Caudate nucleus (tissue), 63 donors: ENCODE measurements at places on chromosomes 13 and 19.

DNA sequence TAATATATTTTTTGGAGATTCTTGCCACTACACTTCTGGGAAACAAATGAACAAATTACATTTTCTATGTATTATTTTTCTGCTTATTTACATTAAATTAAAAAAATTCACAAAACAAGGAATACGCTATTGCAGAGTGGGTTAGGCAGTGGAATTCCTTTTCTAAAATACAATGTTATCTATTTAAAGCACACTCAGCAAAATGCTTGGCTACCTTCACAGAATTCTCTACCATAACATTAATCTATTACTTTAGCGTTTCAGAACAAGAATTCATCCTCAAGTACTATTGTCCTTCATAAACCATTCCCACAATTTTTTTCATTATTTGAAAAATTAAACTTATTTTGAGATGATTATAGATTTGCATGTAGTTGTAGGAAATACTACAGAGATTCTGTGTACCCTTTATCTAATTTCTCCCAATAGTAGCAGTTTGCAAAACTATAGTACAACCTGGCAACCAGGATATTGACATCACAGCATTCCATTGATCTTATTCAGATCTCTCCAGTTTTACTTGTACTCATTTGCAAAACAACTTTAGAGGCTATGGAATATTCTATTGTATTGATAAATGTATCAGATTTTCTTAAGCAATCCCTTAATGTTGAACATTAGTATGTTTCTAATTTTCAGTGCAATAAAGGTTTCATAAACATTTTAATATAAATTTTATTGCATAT lies 120.9 kb downstream of the DLEU7 start:
- DNase-seq, result no peak

- DNase-seq, result no peak
Observed at GRCh38 chr19:49497047-49497788, 984 bp downstream of the RPS11 start.

DNA sequence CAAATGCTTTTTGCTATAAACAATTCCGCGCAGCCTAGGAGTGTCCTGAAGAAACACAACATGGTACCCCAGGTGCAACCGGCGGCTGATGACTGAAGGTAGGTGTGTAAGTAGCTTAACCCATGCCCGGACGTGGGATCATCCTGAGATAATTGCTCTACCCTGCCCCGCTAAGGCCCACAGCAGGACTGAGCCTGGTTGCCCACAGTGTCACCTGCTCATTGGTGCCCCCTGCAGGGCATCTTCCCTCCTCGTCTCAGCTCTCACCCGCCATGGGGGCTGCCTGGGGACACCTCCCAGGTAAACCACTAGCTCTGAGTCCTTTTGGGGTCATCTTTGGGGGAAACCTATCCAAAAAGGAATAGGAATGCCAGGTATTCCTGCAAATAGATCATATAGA lies 22.3 kb downstream of the TMEM161A start:
- DNase-seq, result no peak

- DNase-seq, result no peak
Observed at GRCh38 chr19:17842663-17843291, 5.0 kb downstream of the JAK3 start.

DNA sequence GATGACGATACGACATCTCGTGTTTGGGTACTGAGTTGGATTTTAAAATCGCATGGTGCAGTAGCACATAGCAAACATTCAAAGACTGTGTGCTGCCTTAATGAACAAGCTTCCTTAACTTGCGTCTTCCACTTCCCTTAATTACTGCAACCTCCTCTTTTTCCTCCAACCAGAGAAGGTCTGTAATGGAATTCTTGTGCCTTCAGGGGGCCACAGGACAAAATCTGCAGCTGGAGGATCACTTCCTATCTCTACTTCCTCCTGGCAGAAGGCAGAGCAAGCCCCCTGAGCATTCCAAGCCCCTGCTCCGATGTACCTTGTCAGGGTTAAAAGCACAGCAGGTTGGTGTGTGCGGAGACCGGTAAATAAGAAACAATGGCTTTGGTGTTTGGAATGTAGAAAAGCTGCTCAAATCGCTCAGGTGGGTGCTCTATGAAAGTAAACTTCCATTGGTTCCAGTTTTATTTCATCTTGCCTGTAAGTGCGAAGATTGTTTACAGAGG lies 151.3 kb upstream of the UQCRFS1 start:
- no peak for DNase-seq

DNA sequence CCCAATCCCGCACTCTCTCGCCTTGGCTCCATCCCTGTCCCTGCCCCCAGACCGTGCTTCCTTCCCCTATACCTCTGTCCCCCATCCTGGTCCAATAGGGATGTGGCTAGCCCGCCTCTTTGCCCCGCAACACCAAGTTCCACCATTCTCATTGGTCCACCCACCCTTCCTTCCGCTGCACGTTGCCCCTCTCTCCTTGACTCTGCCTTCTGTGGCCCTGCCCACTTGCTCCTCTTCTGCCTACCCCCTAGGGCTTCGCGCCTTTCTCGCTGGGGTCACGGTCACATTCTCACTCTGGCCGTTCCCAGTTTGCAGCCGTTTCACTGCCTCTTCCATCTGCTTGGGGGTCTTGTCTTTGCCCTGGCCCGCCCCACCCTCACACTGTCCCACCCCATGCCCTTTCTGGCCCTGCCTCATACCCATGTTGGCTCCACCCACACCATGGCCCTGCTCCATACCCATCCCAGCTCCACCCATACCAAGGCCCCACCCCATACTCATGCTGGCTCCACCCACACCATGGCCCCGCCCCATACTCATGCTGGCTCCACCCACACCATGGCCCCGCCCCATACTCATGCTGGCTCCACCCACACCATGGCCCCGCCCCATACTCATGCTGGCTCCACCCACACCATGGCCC lies 4.5 kb upstream of the ARHGAP45 start:
- no peak for DNase-seq

- DNase-seq, result no peak
Observed at GRCh38 chr13:77860507-77860981, 58.1 kb downstream of the EDNRB start.

DNA sequence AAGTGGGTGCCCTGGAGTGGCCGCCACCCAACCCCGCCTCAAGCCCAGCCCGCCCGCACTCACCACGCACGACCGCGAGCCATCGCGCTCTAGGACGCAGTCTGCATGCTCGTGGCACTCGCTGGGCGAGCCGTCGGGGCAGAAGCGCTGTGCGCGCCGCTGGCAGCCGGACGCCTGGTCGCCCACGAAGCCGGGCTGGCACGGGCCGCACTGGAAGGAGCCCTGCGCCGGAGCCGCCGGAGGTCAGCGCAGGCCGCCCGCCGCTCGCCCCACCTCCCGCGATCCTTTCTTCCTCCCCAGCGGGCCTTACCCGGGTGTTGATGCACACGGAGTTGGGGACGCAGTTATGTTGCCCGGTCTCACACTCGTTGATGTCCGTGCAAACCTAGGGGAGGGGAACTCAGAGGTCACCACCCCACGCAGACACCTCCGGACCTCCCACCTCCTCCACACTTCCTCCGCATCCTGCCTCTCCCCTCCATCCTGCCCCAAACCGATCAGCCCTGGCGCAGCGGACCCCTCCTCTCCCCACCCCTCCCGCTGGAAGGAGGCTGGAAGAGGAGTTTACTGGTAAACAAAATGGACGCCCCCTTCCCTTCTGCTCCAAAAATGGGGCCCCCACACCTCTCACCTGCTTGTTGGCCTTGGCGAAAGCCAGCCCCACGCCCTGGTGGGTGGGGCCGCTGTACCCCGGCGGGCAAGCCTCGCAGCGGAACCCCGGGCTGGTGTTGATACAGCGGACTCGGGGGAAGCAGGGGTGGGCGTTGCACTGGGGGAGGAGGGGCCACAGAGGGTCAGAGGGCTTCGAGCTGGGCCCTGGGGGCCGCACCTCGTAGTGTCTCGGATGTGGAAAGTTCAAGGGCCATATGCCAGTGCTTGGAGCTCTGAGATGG lies 2.3 kb downstream of the COMP start:
- DNase-seq, result no peak

DNA sequence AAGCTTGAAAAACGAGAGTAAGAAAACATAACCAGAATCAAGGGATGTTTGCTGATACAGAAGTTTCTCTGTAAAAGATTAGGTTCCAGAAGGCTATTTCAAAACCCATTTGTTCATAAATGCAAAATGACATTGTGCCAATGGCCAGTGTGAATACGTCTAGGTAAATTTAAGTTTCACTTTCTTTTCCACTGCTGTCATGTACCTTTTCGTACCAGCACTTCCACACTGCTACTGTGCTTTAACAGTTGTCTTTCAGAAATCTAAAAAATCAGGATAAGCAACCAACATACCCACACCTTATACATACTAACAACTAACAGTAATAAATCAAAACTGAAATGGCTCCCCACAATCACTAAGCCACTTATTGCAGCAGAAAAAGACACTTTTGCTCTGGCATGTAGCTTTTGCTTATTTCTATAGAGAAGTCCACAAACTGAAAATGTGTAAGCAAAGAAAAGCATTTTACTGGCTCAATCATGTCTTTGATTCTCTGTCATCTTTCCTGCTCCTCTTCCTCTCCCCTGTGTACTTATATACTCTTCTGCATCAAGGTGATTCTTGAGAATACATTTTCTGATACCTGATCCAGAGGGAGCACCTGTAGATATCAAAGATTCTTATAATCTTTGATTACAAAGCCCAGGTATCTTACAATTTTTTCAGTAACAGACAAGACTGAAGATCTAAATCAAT lies 34.3 kb downstream of the ELF1 start:
- DNase-seq, result no peak

GRCh38 chr13:30898678-30899241 lies 7.3 kb upstream of the MEDAG start:
- DNase-seq, result no peak

- peak; percentile 28 for DNase-seq
Observed at GRCh38 chr19:48588670-48589401, 17.7 kb upstream of the SPACA4 start.

DNA sequence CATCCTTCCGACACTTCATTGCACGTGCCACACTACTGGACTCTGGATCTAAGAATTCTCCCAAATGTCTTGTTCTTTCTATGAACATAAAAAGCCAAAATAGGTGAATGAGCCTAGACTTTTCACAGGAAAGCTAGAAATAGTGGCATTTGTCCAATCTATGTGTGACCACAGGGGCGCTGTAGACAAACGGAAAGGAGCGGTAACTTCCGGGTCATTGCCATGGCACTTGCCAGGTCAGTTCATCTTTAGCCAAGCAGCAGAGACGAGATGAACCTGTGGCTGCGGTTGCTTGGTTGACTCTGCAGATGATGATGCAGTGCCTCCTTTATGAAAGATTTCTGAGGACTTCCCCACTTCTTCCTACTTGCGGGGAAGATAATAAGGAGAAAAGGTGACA lies 65.6 kb downstream of the ADGRE1 start:
- no peak for DNase-seq

DNA sequence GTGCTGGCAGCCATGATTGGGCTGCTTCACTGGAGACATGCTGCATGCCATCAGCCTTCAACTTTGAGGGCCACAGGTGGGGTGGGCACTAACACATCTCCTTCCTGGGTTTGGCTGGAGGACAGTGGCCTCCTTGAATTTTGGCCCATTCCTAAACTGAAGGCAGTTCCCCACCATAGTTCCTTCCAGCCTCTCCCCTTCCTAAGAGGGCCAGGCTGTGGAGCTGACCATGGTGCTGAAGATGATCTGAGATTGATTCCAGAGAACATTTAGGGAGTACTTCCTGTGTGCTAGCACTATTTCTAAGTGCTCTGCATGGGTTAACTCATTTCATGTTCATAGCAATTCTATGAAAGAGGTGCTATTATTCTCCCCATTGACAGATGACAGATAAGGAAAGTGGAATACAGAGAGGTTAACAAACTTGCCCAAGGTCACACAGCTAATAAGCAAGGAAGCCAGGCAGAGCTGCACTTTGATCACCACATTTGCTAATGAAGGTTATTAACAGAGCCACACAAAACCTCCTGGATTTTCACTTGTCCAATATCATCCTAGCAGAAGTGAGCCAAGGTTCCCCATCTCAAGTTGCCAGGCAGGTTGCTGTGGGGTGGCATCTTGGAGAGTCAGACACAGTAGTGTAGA lies 175.3 kb downstream of the ZIC5 start:
- no peak for DNase-seq

DNA sequence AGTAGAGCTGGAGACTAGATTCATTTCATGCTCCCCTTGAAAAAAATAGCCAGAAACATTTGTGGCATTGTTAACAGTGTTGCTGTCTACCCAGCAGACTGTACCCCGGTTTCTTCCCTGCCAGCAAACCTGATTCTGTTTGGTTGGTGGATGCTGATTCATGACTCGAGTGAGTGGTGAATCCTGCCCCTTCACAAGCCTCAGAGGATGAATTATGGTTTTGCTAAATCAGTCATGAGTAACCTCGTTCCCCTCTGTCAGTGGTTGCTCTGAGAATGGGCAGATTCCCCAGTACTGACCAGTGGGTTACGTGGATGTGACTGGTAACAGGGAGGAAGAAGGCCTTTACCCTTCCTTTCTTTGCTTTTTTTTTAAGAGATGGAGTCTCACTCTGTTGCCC lies 10.1 kb downstream of the NLRP12 start:
- DNase-seq, result no peak

DNA sequence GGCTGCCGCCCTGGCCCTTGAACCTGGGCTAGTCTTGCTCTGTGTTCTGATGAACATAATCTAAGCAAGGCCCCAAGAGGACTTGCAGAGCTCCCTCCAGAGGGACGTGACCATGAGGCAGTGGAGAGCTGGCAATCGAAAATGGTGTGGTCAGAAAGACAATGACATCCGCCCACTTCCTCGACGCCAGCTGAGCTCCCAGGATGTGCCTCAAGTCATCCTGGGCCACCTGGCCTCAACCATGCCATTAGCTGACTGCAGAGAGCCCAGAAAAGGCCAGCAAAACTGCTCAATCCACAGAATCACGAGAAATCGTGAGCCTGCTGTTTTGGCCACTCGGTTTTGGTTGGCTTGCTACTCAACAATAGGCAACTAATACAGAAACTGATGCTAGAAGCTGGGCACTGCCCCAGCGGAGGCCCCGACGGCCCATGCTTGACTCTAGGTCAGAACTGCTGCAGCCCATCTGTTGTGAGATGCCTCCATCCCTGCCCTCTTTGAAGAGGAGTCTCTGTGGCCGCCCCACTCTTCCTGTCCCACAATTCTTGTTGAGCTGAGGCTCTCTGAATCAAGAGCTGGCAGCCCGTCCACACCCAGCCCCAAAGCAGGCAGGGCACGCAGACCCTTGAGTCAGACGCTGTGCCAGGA lies 53.3 kb downstream of the STK24 start:
- DNase-seq, result no peak

DNA sequence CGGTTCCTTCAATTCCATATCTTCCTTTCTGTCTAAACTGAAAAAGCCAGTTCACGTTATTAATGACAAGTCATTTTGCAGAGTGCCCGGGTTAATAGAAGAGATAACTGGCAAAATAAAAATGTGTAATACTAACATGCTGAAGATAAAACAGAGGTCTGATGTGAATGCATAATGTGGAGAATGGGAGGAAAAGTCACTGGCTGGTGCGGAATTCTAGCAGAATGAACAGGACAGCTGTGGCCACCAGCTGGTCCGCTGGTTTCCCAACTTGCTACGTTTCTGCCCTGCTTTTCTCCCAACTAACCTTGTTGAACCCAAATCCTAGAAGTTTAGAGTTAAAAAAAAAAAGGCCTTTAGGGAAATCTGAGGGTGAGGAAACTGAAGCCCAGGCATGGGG lies 42.4 kb downstream of the PCDH8 start:
- no peak for DNase-seq

GRCh38 chr19:1360126-1360817 lies 23.4 kb upstream of the NDUFS7 start:
- DNase-seq, result no peak

- DNase-seq, result no peak
Observed at GRCh38 chr13:61286148-61286745, 129.4 kb downstream of the PCDH20 start.

GRCh38 chr19:13172346-13173138 lies 22.3 kb downstream of the IER2 start:
- no peak for DNase-seq

- DNase-seq, result peak; percentile 6
Observed at GRCh38 chr19:17125728-17126677, 50.4 kb downstream of the MYO9B start.
